ENCODE measurements at places on chromosomes 16 and 17.

DNA sequence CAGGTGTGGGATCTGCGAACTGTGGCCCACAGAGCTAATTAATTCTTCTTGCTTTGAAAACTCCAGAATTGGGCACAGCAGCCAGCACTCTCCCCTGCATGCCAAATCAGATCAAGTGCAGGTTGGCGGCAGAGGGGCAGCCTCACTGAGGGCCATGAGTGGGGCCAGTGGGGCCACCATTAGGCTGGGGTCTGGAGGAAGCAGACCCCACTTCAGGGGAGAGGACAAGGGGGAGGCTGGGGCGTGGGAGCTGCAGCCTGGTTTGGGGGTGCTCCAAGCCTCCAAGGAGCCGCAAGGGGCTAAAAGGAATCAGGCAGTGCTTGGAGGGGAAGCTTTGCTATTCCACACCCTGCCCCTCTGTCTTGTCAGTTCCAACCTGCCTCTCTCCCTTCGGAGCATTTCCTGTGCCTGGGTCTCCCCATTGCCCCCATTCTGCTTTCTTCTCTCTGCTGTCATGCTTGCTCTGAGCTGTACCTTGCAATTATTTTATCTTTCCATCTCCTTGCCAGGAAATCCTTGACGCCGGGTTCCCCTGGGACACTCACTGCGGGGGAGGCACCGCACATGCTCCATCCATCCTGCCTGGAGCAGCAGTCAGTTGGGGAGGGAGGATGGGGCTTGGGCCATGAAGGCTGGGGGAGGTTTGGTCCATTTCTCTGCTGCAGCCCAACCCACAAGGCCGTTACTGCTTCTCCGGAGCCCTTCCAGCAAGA is 3.3 kb upstream of the ABCC3 start:
- DNase-seq = no peak

DNA sequence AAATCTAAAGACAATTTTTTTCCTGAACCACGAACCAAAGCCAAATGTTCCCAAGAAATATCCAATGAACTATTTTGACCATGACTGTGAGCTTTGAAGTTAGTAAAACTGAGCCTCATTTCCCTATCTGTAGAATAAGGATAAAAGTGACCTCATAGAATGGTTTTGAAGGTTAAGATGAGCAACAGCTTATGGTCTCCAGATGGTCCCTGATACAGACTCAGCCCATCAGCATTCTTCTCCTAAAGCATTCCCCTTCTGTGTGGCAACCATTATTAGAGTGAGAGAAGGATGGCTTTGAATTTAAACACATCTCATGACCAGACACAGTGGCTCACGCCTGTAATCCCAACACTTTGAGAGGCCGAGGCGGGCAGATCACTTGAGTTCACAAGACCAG is 70.1 kb downstream of the COPRS start:
- peak; percentile 70 for DNase-seq

DNA sequence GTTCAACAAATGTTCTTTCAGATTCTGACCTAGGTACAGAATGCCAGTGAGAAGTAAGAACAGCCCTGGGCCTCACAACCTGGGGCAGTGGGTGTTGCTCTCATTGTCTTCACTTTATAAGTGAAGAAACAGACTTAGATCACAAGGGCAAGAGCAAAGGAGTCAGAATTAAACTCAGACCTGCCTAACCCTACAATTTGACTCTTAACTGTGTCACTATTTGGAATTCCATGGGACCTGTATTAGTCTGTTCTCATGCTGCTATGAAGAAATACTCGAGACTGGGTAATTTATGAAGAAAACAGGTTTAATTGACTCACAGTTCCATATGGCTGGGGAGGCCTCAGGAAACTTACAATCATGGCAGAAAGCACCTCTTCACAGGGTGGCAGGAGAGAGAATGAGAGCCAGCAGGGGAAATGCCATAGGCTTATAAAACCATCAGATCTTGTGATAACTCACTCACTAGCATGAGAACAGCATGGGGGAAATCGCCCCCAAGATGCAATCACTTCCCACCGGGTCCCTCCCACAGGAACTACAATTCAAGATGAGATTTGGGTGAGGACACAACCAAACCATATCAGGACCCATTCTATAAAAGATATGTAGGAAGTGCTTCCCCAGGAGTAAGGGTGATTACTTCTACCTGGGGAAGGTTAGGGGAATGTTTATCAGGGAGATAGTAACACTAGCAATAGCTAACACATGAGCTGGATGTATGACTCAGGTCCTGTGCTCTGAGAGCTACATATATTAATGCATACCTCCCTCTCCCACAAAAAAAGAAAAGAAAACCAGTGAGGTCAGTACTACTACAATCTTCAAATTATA is 270.1 kb downstream of the SOX9 start:
- DNase-seq = no peak

DNA sequence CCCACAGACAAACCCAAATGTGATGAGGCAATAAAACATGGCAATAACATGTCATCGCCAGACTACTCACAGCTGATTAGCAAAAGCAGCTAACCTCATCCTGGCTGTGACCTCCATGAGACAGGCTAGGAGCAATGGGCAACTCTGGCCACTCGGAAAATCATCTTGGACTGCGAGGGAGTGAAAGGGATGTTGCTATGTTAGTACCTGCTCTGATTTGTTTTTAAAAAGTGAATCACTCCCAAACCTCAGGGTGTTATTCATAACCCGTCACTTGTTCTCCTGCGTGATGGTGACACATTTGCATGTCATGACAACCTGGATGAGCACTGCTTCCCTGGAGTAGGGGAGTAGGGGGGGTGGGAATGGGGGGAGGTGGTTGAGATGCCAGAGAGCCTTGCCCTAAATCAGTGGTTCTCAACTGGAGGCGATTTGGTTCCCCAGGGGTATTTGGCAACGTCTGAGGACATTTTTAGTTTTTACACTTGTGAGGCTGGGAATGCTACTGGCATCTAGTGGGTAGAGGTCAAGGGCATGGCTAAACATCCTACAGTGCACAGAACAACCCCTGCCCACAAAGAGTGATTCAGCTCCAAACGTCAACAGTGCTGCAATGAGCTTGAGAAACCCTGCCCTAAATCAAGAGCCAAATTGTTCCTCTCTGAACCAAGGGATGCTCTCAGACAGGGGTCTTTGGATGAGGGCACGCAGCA is 241.7 kb downstream of the SOX9 start:
- DNase-seq = peak; percentile 61

DNA sequence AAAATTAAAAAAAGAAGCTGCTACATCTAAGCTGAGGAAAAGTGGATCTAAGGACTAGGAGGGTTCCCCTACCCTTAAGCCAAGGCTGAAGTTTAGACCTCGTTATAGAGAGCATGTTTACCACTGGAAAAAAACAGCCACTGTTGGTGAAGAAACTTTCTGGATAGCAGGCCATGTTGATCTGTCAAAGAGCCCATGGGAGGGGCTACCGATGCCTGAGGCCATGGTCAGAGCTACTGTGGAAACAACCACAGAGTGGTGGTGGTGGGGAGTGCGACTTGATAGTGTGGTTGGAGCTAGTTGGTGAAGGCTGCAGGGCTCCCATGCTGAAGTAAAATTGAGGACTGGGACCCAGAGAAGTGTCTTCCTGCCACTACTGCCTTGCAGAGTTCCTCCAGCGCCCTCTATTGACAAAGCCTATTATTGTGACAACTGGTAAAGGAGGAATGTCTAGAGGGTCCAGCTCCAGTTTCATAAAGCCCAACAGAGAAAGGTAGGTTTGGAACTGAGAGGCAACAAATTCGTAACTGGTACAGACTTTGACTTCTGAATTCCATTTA is 12.7 kb upstream of the FAM20A start:
- peak; percentile 62 for DNase-seq

DNA sequence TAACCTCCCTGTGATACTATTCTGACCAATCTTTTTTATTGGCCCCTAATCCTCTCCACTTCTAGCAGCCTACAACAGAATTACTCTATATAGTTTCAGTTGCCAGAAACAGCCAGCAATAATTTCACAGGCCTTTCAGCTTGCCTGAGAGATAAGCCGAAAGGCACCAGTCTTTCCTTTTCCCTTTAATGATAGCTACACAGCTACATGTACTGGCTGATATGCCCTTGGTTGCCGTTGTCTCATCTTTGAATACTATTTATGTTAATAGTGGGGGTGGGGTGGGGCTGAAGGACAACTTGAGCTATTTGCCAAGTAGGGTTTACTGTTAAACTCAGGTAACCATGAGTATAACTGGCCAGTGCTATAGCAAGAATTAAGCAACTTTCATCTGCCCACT is 35.8 kb upstream of the RASL10B start:
- DNase-seq = no peak

GRCh38 chr16:11133344-11133943 is 122.6 kb downstream of the SOCS1 start:
- peak; percentile 93 for DNase-seq

All from AG08395 (cell line).